ENCODE measurements at places on chromosomes 1 and 21. TPM values are rescaled to one million over a fixed set of nuclear protein-coding genes. Genes with fewer than 3 reads are reported as not detected.
A peak's percentile ranks its signal among the peaks of the same experiment; 100 is the strongest.

DNA sequence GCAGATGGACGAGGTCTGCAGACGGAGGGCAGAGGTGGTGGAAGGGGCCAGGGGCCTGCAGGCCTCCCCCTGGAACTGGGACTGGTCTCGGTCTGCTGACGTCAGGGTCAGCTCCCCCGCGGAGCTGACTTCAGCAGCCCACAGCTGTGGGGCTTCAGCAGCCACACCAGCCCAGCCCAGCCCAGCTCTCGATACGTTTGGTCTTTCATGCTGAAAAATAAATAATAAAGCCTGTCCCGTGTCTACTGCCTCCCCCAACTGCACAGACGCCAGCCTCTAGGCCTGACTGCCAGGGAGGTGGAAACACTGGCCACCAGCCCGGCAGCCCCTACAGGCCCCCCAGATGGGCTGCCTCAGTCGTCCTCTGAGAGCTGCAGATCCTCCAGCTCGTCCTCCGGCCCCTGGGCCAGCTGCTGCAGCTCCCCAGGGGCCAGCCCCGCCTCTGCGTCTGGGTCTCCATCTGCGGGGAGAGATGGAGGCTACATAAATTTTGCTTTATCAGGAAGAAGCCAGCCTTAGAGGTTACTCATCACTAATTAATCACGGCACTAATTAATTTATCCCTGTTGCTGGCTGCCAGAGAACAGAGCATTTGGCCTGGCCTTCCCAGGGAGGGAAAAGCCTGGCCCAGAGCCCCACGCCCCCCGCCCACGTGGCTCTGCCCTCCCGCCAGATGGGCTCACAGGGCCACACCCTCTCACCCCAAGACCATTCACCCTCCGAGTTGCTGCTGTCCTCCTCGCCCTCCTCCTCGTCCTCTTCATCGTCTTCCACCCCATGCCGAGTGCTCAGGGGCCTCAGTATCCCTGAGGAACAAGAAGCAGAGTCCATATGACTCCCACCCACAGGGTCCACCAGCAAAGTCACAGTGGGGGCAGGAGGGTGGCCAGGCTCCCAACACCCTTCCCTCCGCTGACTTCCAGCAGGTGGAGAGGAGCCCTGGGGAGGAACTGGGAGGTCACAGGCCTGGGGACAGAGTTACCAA is 14.4 kb downstream of the NOC2L start:
- H3K27ac ChIP-seq: no peak overlapping the region
- no peak for DNase-seq
- H3K27me3 ChIP-seq: peaks cover 13% of the 10 kb centered on the region
- peaks cover 7% of the 10 kb centered on the region for H3K4me1 ChIP-seq
- H3K36me3 ChIP-seq: peaks cover 22% of the 10 kb centered on the region

DNA sequence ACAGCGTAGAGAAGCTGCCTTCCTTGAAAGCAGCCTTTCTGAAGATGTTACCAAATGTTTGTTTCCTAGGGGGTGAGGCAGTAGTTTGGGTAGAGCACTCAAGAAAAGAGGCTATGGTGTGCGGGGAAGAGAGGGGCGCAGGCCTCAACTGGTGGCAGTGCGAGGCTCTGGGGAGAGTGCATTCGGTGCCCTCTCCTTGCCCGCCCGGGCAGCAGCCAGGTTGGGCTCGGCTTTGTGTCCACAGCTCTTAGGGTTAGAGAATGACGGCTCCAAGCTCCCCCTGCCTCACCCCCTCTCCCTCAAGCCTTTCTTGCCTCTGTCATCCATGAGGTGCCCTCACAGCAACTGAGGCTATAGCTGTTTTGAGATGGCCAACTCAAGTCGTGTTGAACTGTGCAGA is 899 bp upstream of the SLFNL1 start:
- H3K27ac ChIP-seq: no peak overlapping the region
- H3K4me3 ChIP-seq: no peak overlapping the region
- H3K27me3 ChIP-seq: no peaks in the 10 kb centered on the region
- no peak for DNase-seq

DNA sequence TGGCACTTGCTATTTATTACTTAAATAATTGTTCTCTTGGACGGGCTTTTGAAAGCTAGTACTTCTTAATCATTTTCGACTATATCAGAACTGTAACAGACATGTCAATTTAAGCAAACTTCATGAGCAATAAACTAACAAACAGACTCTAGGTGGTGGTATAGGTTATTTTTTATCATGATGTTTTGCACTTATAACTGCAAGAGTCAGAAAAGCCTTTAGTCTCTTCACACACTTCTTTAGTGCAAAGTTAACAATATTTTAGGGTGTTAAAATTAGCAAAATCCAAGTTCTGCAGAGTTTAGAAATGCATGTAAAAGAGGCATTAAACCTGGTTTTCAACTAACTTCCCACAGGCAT is 2.2 kb downstream of the NRIP1 start:
- H3K4me1 ChIP-seq: peaks cover 39% of the 10 kb centered on the region
- peak overlapping the region; percentile 73 for H3K4me3 ChIP-seq
- H3K27me3 ChIP-seq: peaks cover 46% of the 10 kb centered on the region
- no peak for DNase-seq
- peaks cover 4% of the 10 kb centered on the region for H3K36me3 ChIP-seq

GRCh38 chr1:212481438-212481767 is 48.7 kb downstream of the NENF start:
- no peaks in the 10 kb centered on the region for H3K36me3 ChIP-seq
- peaks cover 12% of the 10 kb centered on the region for H3K4me1 ChIP-seq
- no peak overlapping the region for H3K4me3 ChIP-seq
- H3K27me3 ChIP-seq: peaks cover 21% of the 10 kb centered on the region
- no peak for DNase-seq
- no peak overlapping the region for H3K27ac ChIP-seq

DNA sequence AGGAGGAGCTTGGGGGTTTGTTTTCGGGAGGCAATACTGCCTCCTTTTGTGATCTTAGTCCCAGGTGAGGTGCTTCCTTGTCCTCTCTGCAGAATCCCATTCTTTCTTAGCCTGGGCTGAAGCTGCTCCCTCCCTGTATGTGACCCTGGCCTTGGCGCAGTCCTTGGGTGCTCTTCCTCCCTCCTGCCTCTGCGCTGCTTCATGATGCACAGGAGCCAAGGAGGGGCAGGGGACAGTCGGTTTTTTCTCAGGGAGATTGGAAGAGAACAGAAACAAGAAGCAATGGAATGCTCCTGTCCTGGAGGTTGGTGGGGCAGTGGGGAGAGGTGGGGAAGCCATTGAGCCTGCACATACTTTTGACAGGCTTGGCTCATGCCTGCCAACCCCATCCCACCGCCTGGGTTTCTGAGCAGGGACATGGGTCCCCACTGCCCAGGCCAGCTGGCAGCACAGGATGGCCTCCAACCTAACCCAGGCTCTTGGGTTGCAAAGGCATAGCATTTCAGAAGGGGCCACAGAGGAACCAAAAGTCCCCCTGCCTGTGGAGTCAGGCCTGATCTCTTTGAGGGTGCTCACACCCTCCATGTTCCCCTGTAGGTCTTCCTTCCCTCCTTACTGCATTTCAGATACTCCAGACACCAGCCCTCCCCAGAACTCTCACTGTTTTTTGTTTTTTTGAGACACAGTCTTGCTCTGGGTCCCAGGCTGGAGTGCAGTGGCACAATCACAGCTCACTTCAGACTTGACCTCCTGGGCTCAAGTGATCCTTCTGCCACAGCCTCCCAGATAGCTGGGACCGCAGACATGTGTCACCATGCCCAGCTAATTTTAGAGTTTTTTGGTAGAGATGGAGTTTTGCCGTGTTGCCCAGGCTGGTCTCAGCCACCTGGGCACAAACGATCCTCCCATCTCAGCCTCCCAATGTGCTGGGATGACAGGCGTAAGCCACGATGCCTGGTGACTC is 16.1 kb downstream of the IL6R start:
- peak overlapping the region; percentile 37 for H3K27ac ChIP-seq
- H3K4me1 ChIP-seq: peaks cover 58% of the 10 kb centered on the region
- no peaks in the 10 kb centered on the region for H3K27me3 ChIP-seq
- peaks cover 2% of the 10 kb centered on the region for H3K36me3 ChIP-seq

DNA sequence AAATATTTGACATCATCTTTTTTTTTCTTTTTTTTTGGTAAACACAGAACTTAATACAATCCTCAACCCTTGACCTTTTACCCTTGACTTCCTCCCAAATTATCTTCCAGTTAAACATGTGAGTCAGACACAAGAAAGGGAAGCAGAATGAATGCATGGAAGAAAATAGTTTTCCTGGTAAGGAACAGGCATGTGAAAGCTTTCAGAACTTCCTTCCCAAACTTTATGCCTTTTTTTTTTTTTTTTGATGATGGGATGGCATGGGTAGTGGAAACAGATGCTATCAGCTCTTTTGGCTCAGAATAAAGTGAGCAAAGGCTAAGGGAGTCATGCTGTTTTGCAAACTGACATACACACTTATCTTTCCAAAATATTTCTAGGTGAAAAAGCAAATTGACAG is 1079.1 kb downstream of the TTLL7 start:
- H3K27ac ChIP-seq: no peak overlapping the region
- no peak for DNase-seq
- no peaks in the 10 kb centered on the region for H3K4me1 ChIP-seq

APCS gene
- total RNA-seq: not detected

NBPF11 gene
- total RNA-seq: 9.7 TPM

REN gene
- not detected for total RNA-seq

CFHR5 gene
- not detected for total RNA-seq
